ENCODE measurements at places on chromosomes 4 and X. TPM values are rescaled to one million over a fixed set of nuclear protein-coding genes. Genes with fewer than 3 reads are reported as not detected.

Gene EXOC1
- total RNA-seq, result 26.3 TPM

Gene GSX2
- not detected for total RNA-seq

Gene ATOH1
- not detected for total RNA-seq

Gene GJB1
- not detected for total RNA-seq

Gene PCYT1B
- total RNA-seq, result 3.2 TPM

Gene PLXNB3
- 5.8 TPM for total RNA-seq

Gene GABRG1
- not detected for total RNA-seq

Gene H2BW2
- total RNA-seq, result not detected

Gene GAGE13
- total RNA-seq, result not detected

Gene DUSP21
- total RNA-seq, result not detected

Gene NALF2
- total RNA-seq, result not detected

Gene CAPN6
- under 0.01 TPM for total RNA-seq

Gene LRRC66
- 0.17 TPM for total RNA-seq

Gene SUPT20HL2
- total RNA-seq, result not detected

Gene FAT1
- total RNA-seq, result 58.8 TPM

Gene VCX
- total RNA-seq, result not detected

Gene WNK3
- total RNA-seq, result 0.50 TPM

Gene NDP
- total RNA-seq, result 1.5 TPM

Gene PRICKLE3
- total RNA-seq, result 6.6 TPM

Gene FAM236A
- not detected for total RNA-seq

Gene RBM46
- not detected for total RNA-seq

Gene IL21
- not detected for total RNA-seq

Gene ITGB1BP2
- 3.4 TPM for total RNA-seq

Gene AKAP17A
- 19.5 TPM for total RNA-seq

Gene PAGE2
- not detected for total RNA-seq

Gene NEUROG2
- total RNA-seq, result not detected

Gene ESX1
- not detected for total RNA-seq

Gene SPINK2
- total RNA-seq, result not detected

Gene ADH1A
- total RNA-seq, result not detected

Gene SSX3
- total RNA-seq, result not detected

Gene CCNB3
- under 0.01 TPM for total RNA-seq

Gene EIF2S3
- 131 TPM for total RNA-seq

Gene RAB9B
- under 0.01 TPM for total RNA-seq

Gene TMEM156
- total RNA-seq, result 1.8 TPM

Gene CCKAR
- total RNA-seq, result not detected

Gene PHEX
- 0.45 TPM for total RNA-seq

Gene SLC9B1
- not detected for total RNA-seq

Gene NHSL2
- 0.84 TPM for total RNA-seq

Gene BTK
- not detected for total RNA-seq

Gene P2RY4
- total RNA-seq, result 0.15 TPM

Gene PPP1R2C
- total RNA-seq, result not detected

Gene SLC26A1
- total RNA-seq, result not detected

Gene TMEM150C
- 0.34 TPM for total RNA-seq

Gene PGAM4
- not detected for total RNA-seq

Gene NDUFA1
- 32.1 TPM for total RNA-seq

Gene CCDC158
- under 0.01 TPM for total RNA-seq

Gene GPRIN3
- total RNA-seq, result under 0.01 TPM

Gene NUDT10
- total RNA-seq, result 4.2 TPM

Gene PIR
- total RNA-seq, result 7.7 TPM

Gene RBM3
- total RNA-seq, result 253 TPM

Gene BMPR1B
- total RNA-seq, result under 0.01 TPM

Gene EOLA2
- total RNA-seq, result 21.2 TPM

All from bronchus fibroblast of lung (primary cell).